ENCODE measurements at places on chromosomes 6 and 20.

GRCh38 chr6:140915103-140915502, 1217.6 kb upstream of the GJE1 start:
- DNase-seq = no peak

DNA sequence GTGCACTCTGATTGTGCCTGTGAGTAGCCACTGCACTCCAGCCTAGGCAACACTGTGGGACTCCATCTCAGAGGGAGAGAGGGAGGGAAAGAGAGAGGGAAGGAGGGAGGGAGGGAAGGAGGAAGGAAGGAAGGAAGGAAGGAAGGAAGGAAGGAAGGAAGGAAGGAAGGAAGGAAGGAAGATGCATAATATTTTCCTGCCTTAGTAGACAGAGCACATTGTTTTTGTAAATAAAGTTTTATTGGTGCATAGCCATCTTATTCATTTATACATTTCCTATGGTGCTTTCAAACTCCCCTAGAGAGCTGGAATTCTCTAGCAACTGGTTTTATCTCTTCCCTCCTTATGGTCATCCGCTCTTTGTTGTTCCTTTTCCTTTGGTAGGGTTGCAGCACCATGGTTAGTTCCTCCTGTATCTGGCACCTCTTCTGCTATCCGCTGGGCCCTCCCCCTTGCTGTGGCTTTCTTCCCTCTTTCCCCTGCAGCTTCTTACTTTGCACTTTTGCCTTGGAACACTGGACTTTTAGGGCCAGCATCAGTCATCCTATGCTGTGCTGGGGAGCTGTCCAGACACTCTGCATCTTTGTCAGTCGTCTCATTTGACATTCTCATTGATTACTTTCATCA, 20.2 kb downstream of the GPR6 start:
- no peak for DNase-seq

DNA sequence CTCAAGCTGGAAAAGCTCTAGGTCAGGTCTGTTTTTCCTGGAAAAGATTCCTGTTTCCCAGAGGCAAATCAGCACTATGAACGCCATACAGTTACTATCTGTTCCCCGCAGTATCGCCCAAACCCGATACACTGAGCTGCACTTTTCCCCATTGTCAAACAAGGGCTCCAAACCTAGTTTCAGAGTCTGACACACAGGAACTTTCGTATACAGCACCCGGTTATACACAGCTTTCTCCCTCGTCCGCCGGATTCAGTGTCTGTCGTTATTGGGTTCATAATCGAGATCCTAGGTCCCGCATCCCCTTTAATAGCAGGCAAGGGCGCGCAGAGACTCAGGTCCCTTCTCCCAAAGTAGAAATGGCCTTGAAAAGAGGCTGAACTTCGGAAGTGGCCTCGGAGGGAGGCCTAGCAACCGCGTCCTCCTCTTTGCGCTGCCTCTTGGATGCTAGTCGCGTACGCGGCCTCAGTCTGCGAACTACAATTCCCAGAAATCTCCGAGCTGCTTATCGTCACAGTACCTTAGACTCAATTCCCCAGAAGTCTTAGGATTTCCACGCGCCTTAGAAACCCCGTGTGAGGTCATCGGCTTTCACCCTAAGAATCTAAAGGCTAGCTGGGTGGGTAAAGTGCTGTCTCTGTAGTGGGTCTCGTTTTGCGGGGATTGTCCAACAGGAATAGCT, 34.2 kb downstream of the ZNF391 start:
- DNase-seq = no peak

DNA sequence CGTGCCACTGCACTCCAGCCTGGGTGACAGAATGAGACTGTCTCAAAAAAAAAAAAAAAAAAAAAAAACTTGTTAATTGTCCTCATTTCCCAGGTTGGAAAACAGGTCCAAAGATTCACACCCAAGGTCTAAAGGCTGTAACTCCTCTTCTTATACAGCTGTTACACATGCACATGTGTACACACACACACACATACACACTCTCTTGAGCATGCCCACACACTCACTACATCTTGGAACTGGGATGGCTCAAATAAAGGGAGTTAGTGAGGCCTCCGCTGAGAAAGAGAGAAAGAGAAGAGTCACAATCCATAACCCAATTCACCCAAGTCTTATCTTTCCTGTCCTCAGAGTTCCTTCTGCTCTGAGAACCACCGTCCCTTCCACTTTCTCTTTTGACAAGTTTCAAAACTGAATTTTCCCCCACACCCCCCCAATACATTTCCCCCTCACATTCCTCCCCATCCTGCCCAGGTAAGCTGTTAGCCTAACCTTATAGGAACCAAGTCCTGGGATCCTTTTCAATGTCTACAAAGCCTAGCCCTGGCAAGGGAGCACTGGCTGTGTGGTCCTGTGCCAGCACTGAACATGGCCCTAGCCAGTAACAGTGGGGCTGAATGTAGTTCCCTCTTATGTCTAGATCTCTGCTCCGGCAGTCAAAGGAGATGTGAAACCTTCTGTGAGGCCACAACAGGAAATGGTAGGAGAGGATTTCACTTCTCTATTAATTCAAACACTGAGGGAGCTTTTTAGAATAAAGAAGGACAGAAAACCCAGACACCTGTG, 3.2 kb upstream of the HLA-DMB start:
- DNase-seq = no peak

GRCh38 chr6:20126102-20126752, 86.0 kb downstream of the MBOAT1 start:
- no peak for DNase-seq

DNA sequence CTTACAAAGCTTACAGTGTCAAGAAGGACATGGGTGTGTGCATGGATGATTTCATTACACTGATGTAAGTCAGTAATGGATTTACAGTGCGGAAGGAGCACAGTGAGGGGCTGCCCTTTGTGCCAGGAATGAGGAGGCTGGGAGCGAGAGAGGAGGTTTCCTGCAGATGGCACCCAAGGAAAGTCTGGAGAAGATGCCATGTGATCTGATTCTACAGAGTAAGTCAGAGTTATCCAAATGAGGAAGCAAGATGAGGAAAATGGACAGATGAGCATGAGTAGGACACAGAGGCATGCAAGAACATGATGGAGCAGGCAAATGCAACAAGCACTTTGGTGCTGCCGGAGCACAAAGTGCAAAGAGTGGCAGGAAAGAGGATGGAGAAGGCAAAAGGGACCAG, 29.7 kb downstream of the MAP7 start:
- DNase-seq = no peak

GRCh38 chr6:150276168-150276936, 92.5 kb upstream of the IYD start:
- no peak for DNase-seq
